Activated CD8-positive, alpha-beta memory T cell treated with anti-CD3 and anti-CD28 coated beads for 1 hour (primary cell): ENCODE measurements at places on chromosomes 7 and 10.

DNA sequence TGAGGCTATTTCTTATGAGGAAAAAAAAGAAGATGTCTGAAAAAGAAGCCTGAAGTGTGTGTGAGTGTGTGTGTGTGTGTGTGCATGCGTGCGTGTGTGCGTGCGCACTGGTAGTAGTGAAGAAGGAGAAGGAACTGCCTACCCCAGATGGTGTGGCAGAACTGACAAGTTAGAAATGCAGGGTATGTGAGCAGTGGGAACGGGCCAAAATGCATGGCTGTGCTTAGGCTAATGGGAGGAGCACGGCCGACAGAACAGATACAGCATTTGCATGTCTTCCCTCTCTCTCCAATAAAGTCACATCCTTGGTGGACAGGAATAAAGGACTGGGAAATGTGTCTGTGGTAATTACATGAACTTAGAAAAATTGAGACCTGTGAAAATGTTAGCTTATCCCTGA, 94.3 kb downstream of the IDE start:
- DNase-seq: no peak

GRCh38 chr10:59287587-59288255, 74.6 kb downstream of the FAM13C start:
- no peak for DNase-seq

- no peak for DNase-seq
Measured at GRCh38 chr7:55070271-55070743, 51.5 kb downstream of the EGFR start.

- no peak for DNase-seq
Measured at GRCh38 chr7:131103997-131104396, 223.7 kb upstream of the MKLN1 start.

- DNase-seq: no peak
Measured at GRCh38 chr7:4386190-4386589, 295.9 kb upstream of the FOXK1 start.

DNA sequence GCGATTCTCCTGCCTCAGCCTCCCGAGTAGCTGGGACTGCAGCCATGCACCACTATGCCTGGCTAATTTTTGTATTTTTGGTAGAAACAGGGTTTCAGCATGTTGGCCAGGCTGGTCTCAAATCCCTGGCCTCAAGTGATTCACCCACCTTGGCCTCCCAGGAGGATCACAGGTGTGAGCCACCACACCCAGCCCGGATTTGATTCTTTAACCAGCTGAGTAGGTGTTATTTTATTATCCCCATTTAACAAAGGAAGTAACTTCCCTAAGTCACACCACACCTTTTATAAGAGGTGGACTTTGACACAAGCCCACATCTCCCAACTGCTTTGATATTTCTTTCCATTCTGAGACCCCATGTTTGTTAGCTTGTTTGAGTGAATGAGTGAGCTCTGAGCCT, 25.0 kb downstream of the SLC25A28 start:
- DNase-seq: no peak

GRCh38 chr7:19814776-19815175, 41.4 kb upstream of the TMEM196 start:
- DNase-seq: no peak

DNA sequence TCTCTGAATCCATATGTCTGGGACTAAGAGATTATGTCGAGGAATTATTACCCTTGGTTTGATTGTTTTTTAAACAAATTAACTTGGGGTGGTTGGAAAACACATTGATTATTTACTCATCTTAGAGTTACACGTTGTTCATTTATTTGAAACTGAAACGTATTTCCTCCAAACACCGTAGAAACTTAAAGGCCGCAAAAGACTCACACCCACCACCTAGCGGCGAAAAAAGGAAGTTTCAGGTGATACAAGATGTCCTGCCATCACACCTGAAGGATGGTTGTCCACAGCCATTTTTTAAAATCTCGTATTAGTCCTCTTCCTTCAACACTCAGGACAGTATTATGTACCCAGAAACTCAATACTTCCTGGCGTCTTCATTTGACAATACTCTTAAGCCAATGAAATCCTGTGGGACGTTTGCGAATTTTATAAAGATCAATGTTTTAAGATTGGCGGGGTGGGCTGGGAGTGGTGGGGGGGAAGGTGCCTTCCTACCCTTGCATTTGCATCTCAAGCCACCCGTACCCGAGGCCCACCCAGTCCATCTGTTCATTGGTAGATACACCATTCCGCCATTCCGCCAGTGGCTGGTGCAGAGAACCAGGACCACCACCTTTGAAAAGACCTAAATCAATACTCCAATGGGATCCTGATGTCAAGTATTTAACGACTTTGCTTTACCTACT, 1.4 kb upstream of the LCOR start:
- DNase-seq: peak; percentile 60

- DNase-seq: no peak
Measured at GRCh38 chr10:5609952-5610616, 56.3 kb downstream of the ASB13 start.

DNA sequence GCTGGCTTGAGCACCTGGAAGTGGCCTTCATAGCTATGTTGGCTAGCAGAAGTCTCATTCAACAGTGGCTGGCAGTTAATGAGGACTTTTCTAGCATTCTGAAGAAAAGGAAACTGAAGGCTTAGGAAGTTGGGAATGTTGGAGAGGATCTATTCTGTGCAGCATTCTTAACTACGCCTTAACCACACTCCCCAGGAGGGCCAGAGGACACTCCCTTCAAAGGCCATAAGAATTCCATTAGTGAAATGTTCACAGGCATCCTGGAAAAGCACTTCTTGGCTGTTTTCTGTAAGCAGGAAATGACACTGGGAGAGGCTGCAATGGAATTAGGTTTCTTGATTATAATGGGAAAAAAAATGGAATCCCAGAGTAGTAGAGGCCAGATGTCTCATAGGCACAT, 188.9 kb downstream of the ARHGAP12 start:
- DNase-seq: no peak

GRCh38 chr10:122461729-122462532, 578 bp downstream of the HTRA1 start:
- DNase-seq: no peak

GRCh38 chr7:86222806-86223205, 420.9 kb upstream of the GRM3 start:
- DNase-seq: no peak

GRCh38 chr10:113133497-113134115, 183.6 kb downstream of the TCF7L2 start:
- no peak for DNase-seq

DNA sequence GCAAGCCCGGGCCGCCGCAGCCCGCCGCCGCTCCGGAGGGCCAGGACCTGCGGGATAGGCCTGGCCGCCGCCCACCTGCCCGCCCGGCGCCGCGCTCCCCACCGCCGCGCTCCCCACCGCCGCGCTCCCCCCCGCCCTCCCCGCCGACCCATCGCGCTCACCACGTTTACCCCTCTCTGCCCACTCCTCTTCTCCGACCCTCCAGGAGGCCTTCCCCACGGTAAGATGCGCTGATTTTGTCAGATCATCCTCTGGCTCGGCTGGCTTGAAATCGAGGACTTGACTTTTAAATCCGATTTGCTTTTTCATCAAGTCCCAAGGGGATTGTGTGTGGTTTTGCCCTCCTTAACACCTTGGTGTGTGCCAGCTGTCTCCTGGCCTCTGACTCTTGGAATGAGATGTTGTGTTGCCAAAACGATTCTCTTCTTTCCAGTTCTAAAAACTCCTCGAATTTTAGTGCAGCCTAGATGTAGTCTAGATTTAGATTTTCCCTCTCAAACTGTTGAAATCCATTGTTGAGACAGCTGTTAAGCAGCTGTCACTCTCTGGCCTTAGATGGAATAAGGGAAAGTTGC, 738 bp downstream of the POM121 start:
- no peak for DNase-seq

DNA sequence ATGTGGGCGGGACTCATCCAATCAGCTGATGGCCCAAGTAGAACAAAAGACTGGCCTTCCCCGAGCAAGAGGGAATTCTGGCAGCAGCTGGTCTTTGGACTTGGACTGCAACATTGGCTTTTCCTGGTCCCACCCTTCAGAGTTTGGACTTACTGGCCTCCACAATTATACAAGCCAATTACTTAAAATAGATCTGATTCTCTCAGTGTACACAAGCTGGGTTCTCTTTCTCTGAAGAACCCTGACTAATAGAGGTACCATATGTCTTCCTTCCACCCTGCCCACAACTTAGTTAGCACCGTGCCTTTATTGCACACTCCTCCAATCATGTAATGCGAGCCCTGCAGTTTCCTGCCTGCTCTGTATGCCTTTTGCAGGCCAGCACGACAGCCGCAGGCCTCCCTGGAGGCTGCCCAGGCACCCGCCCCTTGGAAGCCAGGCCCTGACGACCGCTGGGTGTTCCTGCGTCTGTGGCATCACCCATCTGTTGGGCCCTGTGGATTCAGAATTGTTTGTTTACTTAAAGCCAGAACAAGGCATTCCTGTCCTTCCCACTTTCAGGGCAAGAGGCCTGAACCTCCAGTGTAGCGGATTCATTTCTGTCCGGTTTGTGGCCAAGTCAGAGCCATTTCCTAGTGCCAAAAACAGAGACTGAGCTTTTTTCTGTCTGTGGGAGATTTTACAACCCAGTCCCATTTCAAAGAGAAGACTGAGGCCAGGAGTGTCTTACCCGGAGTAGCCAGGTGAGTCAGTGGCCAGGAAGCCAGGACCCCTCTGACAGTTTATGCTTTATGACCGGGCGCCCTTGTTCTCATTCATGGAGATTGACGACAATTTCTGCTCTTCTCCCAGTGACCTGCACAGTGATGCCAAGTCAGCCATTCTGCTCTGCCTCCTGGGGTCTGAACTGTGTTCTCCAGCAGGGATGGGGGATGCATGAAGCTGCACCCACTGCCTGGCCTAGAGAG, 968 bp upstream of the INMT start:
- DNase-seq: no peak

- DNase-seq: no peak
Measured at GRCh38 chr10:107800061-107800460, 635.6 kb upstream of the SORCS1 start.

DNA sequence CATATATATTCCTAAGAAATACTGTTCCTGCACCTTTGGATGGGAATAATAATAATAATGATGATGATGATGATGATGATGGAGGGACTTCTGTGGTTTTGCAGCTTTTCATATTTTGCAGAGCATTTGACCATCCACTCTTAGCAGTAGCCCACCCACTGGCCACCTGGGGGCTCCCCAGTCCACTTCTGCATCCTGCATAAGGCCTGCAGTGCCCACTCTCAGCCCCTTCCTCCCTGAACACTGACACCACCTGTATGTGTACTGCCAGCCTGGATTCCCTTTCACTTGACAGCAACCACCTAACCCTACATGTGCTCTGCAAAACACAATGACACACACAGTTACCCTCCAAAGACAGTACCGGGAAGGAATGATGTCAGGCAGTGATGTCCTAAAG, 131.4 kb downstream of the ADAM12 start:
- DNase-seq: no peak

- DNase-seq: no peak
Measured at GRCh38 chr10:90484518-90484917, 373.3 kb downstream of the HTR7 start.

DNA sequence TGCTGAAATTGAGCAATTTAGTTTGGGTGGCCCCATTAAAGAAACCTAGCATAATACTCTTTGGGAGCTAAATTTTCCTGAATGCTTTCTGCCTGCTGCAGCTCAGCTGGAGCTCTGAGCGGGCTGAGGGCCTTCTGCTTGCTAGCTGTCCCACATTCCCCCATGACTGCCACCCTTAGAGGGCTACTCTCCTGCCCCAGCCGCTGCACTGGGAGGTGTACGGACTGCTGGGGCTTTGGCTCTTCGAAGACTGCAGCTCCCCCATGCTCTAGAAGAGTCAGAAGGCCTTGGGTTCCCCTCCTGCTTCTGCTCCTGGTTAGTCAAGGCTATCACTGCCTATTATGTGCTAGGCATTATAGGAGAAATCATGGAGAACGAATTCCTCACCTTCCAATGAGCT, 31.5 kb downstream of the BLVRA start:
- DNase-seq: no peak

DNA sequence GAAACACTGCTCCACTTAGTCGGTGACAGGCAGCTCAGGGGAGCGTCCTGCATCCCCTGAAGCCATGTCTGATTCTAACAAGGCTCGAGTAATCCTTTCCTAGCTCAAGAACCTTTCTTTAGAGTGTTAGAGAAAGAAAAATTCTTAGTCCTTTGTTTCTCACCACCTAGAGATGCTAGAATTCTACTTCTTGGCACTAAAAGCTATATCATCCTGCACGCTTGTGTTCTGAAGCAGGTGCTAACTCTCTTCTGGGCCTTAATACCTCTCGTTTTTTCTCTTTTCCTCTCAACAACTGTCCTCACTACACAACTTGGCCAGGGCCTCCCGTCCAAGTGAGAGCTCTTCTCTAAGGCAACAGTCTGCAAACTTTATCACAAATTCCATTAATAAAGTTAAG, at the start of gene LYZL2:
TSS of gene LYZL2 (minus strand) at position 101 of the 400 bp plus-strand sequence. CDS start 2,838 bp downstream, outside the sequence.
- DNase-seq: no peak

- DNase-seq: no peak
Measured at GRCh38 chr10:113872139-113873030, 17.9 kb downstream of the NHLRC2 start.

DNA sequence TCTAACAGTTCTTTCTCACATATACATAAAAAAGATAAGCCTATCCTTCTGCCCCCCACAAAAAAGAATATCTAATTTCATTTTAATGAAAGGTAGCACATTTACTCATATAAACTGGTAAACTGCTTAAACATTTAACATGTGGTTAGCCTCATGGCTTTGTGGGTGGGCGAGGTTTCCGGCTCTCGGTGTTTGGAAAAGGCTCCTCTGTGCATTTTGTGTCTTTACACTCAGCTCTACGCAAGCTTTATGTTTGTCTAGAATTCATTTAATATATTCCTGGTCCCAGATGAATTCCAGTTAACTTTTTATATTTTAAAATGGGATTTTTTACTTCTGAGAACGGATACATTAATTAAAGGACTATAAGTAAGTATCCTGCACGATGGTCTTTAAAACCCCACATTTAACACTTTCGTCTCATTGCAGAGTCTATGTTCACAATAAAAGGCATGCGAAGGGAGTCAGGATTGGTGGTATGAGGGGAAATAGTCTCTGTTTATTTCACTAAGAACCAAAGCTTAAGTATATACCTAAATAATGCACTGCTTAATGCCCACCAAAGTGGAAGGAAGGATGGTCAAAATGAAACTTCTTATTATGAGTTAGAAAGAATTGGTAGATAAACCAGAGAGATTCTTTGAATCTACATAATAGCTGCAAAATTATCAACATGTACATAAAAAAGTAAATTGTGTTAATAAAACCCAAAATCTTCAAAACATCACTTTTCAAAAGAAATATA, 197.2 kb downstream of the CRPPA start:
- DNase-seq: no peak

GRCh38 chr10:99983280-99983988, 26.3 kb downstream of the DNMBP start:
- DNase-seq: no peak

GRCh38 chr10:55329796-55330195, 528.8 kb upstream of the PCDH15 start:
- DNase-seq: no peak
